Kasumi-1 (cell line): ENCODE measurements at places on chromosomes 4 and X.

DNA sequence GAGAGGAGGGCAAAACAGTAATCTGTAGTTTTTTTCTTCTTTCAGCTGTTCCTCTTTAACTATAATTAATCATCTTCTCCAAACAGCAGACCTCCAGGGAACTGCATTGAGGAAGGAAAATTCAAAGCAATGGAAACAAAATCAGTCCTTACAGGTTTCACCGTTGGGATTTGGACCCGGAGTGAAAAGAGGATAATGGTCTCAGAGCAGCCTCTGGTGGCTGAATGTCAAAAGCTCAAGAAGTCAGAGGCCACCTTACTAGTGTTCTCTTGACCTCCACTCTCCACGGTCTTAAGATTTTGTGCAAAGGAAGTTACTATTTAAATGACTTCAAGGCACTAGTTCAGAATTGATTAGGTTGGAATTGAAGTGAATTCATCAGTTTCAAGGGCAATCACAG, 16.0 kb upstream of the MID1 start:
- DNase-seq: peak; percentile 6

GRCh38 chrX:155747520-155747919, 133.6 kb upstream of the VAMP7 start:
- DNase-seq: no peak

GRCh38 chr4:106364282-106364681, 4.3 kb downstream of the GIMD1 start:
- no peak for DNase-seq

- peak; percentile 59 for DNase-seq
Measured at GRCh38 chr4:183443655-183444213, 702 bp upstream of the CDKN2AIP start.

DNA sequence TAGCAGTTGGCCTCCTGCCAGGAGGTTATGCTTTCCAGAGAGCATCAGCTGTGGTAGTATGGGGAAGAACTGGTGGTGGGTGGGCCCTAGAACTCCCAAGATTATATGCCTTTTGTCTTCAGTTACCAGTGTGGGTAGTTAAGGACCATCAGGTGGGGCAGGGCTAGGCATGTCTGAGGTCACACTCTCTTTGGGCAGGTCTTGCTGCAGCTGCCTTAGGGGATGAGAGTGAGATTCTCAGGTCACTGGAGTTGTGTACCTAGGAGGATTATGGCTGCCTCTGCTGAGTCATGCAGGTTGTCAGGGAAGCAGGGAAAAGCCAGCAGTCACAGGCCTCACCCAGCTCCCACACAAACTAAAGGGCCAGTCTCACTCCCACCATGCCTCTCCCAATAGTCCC, 172.9 kb upstream of the GYPA start:
- DNase-seq: no peak

DNA sequence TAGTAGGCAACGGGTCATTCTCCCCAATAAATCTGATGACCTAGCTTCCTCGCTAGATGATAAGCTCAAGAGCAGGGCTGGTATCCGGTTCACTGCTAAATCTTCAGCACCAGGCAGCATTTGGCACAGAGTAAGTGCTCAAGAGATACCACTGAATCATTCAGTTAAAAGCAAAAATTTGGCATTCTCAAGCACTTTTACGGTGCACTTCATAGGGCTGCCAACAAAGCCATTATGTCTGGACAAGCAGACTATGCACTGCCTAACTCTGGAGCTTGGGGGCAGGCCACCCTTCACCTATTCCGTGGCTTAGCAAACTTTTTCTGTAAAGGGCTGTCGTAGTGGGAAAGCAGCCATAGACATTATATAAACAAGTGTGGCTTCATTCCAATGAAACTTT, 23.8 kb upstream of the CXorf38 start:
- no peak for DNase-seq

- DNase-seq: no peak
Measured at GRCh38 chr4:157772907-157773306, 399.9 kb downstream of the GASK1B start.

DNA sequence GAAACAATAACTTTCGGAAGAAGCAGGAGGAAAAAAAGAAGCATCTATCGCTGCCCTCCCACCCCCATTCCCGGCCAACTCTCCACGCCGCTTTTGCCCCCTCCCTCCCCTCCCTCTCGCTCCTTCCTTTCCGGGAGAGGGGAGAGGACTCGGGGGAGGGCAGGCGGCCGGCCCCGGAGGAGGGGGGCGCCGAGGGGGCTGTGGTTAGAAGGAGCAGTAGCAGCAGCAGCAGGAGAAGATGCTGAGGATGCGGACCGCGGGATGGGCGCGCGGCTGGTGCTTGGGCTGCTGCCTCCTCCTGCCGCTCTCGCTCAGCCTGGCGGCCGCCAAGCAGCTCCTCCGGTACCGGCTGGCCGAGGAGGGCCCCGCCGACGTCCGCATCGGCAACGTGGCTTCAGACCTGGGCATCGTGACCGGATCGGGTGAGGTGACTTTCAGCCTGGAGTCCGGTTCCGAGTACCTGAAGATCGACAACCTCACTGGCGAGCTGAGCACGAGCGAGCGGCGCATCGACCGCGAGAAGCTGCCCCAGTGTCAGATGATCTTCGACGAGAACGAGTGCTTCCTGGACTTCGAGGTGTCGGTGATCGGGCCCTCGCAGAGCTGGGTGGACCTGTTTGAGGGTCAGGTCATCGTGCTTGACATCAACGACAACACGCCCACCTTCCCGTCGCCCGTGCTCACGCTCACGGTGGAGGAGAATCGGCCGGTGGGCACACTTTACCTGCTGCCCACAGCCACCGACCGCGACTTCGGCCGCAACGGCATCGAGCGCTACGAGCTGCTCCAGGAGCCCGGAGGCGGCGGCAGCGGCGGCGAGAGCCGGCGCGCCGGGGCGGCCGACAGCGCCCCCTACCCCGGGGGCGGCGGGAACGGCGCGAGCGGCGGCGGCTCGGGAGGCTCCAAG, 1.3 kb downstream of the PCDH7 start:
- DNase-seq: no peak

GRCh38 chrX:45515262-45516215, 314.9 kb upstream of the DIPK2B start:
- DNase-seq: peak; percentile 41

GRCh38 chr4:82043081-82043808, 330.5 kb downstream of the HNRNPD start:
- DNase-seq: no peak

DNA sequence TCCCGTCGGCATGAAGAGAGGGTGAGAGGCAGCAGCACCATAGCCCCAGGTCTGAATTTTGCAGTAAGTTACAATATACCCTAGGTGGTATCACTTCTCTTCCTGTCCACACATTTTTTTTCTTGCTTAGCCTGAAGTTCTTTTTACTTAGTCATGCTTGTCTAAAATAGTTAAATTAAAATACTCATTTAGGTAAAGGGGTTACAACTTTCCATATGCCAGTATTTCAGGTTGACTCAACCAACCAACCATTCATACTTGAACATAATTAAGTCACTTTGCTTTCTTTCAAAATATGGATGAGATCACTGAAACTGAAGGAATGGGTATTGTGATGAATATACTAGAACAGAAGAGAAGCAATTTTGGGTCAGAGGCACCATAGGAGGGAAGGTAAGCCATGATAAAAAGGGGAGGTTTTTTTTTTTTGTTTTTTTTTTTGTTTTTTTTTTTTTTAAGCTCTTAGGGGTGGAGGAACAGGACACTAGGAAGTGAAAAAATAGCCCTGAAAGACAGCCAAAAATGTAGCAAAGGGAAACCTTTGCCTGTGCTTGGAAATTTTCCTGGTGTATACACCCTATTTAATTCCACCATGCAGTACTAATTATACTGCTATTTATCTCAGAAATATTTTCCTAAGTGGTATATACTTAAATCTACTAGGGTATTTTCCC, 41.8 kb downstream of the RPS6KA3 start:
- no peak for DNase-seq

GRCh38 chr4:175308236-175308635, 390.1 kb downstream of the ADAM29 start:
- DNase-seq: no peak

- DNase-seq: no peak
Measured at GRCh38 chr4:40557736-40558135, 71.9 kb downstream of the RBM47 start.

DNA sequence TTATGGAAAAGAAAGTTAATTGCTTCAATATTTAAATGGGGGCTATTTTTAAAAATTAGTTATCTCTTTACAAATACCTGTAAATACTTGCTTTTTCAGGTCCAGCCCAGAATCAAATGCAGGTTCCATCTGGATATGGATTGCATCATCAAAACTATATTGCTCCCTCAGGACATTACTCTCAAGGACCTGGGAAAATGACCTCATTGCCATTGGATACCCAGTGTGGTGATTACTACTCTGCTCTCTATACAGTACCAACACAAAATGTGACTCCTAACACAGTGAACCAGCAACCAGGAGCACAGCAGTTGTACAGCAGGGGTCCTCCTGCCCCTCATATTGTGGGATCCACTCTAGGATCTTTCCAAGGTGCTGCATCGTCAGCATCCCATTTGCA, 29.2 kb downstream of the SEC24B start:
- no peak for DNase-seq

DNA sequence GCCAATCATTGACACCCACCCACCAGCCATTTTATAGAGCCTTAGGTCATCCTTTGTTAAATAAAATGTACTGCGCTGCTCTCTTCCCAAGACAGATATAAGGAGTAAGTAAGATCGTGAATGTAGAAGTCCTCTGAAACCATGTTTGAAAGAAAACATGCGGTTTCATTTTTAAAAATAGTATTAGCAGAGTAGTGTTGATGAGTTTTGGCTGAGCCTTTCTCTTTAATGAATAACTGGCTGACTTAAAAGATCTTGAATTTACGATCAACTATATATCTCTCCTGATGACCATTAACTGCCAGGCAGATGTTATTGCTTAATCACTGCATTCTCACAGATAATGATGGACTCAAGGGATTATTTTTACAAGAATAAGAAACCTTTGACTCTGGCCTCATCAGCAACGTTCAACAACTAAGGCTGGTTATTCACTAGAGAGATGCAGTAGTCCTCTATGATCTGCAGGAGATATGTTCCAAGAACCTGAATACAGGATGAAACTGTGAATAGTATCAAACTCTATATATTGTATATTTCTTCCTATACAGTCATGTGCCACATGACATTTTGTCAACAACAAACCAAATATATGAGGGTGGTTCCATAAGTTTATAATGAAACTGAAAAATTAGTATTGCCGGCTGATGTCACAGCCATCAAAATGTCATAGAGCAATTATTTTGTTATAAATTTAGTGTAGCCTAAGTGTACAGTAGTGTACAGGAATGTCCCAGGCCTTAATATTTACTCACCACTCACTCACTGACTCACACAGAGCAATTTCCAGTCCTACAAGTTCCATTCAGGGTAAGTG, 80.8 kb downstream of the FAM13A start:
- DNase-seq: no peak

GRCh38 chr4:81040012-81040659, 9.6 kb downstream of the BMP3 start:
- peak; percentile 71 for DNase-seq

DNA sequence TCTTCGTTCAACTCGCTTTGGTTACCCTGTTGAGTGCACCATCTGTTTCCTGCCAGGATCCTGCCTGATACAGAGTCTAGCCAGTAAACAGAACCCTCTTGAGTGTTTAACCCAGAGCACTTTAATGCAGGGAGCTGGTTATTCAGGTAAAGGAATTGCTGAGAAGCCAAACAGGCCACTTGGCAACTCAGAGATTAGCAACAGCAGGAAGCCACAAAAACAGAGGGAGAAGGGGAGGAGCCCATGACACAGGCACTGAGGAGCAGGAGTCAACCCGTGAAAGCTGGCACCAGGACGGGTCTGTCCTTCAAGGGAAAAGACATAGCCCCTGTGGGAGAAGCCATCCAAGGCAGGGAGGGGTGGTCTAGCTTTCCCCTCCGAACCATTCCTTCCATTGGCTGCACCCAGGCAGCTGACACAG, 641.4 kb downstream of the ZNF674 start:
- peak; percentile 54 for DNase-seq

- no peak for DNase-seq
Measured at GRCh38 chr4:161188578-161188977, 975.2 kb downstream of the FSTL5 start.

DNA sequence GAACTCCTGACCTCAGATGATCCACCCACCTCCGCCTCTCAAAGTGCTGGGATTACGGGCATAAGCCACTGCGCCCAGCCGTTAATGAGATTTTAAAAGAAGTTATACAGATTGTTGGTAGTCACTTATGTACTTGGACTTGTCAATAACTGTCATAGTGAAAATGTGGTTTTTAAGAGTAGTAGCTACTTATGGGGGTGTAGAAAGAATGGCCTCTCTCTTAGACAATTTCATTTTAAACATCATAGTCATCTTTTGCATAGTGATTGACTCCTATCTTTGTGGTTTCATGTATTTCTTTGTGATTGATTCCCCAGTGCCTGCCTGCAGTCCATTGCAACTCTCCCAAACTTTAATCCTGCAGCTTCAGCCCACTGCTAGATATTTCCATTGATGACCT, 17.4 kb downstream of the FAM199X start:
- no peak for DNase-seq

DNA sequence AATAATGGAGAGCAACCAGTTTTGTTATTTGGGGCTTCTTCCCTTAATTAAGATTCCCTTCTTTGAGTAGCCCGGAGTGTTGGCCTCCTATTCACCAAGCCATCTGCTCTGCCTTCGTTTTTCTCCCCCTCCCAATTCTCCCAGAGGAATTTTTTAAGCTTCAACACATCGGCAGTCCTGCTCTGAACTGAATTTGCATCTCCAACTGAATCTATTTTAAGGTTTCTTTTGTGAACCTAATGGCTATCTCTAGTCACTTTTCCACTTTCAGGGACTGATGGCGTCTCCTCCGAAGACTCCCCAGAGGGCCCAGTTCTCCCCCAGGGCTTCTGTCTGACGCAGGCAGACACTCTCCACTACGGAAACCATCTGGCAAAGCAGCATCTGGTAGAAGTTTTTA, 280.2 kb downstream of the ADGRA3 start:
- DNase-seq: no peak

DNA sequence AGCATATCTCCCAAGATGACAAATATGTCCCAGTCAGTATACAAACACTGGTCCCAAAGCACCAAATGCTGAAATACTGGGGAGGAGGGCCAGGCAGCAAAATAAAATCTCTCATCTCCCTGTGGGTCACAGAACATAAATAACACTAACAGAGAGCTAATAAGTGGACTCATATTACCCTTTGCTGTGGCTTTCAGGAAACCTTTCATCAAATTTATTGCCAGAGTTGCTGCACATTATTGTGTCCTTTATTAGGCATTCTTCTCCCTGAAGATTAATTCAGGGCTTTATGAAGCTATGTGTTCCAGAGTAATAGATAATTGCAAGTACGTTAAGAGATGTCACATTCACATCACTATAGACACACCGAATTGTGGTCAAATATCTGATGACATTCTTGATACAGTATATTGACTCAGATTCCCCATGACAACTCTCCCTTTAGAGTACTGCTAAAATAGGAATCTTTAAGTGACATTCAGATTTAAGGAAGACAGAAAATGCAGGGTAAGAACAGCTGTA, 124.1 kb upstream of the PRR32 start:
- no peak for DNase-seq

DNA sequence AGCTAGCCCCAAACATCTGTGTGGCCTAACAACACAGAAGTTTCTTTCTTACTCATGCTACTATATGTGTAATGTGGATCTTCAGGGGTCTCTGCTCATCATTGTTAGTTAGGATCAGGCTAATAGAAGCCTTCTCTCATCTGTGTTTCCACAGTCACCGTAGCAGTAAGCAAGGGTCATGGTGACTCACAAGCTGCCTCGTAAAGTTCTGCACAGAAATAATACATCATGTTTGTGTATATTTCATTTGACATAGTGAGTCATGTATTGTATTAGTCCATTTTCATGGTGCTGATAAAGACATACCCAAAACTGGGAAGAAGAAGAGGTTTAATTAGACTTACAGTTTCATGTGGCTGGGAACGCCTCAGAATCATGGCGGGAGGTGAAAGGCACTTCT, 38.7 kb downstream of the SLC4A4 start:
- DNase-seq: no peak
